ENCODE measurements at places on chromosomes 1 and 21.

DNA sequence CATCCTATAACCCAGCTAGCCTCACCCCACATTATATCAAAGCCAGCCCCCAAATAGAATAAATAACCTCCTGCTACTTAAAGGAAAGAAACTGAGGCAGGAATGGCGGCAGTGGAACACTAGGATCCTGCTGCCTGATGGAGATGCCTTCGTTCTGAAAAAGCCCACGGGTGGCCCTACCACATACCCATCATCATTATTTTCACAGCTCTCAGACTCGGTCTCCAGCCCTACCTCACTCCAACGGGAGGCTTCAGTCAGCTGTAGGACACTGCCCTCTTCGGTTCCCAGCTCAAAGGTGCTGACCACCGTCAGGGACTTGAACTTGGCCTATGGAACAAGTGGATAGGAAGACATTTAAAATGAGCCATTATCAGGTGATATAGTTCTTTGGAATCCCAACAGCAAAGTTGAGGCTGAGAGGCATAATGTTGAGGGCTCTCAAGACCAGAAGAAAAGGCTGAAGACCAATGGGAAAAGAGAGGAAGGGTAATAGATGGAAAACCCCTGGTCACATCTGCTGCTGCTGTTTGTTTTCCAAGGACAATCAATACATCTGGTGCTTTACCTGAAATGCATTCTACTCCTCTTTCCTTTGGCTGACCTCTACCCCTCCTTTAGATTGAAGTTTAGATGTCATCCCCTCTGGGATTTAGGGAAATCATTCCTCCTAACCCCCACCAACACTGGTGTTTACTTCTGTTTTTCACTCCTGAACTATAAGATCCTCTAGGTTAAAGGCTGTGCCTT is 7.8 kb upstream of the ANKRD35 start:
- DNase-seq, result no peak

- no peak for DNase-seq
These were observed 219.5 kb downstream of the TPR start for GRCh38 chr1:186155594-186155993.

DNA sequence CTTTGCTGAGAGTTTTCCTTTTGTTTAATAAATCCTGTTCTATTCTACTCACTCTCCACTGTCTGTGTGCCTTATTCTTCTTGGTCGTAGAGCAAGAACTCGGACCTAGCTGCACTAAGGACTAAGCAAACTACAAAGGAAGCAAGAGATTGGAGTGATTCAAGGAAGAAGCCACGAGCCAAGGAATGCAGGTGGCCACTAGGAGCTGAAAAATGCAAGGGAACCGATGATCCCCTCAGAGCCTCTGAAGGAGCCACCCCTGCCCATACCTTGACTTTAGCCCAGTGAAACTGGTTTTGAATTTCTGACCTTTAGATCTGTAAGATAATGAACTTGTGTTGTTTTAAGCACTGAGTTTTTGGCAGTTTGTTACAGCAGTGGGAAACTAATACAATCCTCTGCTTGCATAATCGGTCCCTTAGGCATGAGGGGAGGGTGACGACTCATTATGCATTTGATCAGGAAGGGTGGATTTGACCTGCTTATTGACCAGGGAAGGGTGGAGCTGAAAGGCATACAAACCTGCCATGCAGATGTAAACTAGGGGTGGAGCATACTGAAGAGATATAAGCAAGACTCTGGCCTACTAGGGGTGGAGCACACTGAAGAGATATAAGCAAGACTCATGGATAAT is 6.2 kb upstream of the CA6 start:
- no peak for DNase-seq

DNA sequence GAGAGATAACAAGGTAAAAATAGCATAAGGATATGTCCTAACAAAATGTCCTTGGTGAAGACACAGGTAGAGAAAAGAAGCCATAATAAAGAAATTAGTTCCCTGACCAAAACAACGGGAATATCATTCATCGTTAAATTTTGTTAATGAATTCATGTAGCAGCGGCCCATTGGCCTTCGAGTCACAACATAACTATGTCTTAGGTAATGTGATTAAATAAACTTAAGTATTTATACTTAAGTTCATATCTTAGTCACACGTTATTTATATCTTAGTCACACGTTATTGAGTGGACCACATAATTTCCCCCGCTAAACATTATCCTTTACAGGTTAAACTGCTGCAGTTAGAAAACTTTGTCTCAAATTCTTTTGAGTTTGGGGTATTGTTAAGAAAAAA is 1.2 kb downstream of the NEXN start:
- no peak for DNase-seq

Data from stimulated activated naive B cell treated with anti-CD40 and anti-IgM and Interleukin-4, amounts not matched to agents 10 μg/mL and 1 μg/mL and 100 μg/mL, for 72 hours (primary cell).